ENCODE measurements at places on chromosomes 2 and 18.
A peak's percentile ranks its signal among the peaks of the same experiment; 100 is the strongest.

GRCh38 chr18:58249712-58250111, 205.7 kb downstream of the NEDD4L start:
- DNase-seq, result no peak

DNA sequence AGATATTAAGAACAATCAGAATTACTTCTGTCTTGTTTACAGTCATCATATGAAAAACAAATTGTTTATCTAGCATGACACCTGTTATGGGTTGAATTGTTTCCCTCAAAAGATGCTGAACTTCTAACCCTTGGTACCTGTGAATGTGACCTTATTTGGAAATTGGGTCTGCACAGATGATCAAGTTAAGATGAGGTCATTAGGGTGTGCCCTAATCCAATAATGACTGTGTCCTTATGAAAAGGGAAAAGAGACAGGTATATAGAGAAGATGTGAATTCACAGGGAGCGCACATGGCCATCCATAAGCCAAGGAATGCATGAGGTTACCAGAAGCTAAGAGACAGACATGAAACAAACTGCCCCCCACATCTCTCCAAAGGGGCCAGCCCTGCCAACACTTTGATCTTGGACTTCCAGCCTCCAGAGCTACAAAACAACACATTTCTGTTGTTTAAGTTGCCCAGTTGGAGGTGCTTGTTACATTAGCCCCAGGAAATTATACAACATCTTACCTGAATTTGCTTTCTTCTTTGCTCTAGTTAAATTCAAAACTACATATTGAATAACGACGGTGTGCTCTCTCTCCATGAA, 2.3 kb upstream of the HPCAL1 start:
- DNase-seq, result no peak

DNA sequence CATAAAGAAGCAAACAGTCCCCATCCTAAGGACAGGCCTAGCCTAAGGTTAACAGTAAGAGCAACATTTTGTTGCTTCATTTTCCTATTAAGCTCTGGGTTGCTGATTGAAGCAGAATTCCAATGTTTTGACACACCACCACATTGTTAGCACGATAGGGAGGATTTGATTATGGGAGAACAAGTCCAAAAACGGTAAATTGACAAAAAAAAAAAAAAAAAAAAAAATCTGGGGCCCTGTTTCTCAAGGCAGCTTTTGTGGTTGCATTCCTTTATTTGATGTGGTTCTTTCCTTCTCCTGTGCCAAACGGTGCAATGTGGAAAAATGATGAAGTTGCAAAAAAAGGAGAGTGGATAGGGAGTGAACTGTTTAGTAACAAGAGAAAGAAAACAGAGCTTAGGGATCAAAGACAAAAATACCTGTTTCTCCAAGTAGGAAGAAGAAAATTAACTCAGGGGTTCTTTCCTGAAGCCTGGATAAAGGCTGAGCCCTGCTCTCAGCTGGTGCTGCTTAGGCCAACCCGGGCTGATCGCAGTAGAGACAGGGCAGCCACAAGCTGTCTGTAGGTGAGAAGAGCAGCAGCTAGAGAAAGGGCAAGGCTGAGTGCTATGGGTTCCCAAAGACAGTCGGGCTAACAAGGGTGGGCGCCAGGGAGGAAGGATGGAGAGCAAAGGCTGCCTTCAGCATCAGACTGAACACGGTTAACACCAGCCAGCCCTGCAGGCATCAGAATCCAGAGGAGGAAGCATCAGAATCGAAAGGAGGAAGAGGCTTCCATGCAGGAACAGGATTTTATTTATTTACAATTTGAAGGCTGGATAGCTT, 167.8 kb upstream of the FOSL2 start:
- DNase-seq, result no peak

GRCh38 chr2:95048825-95049682, 23.5 kb downstream of the MAL start:
- DNase-seq, result no peak

DNA sequence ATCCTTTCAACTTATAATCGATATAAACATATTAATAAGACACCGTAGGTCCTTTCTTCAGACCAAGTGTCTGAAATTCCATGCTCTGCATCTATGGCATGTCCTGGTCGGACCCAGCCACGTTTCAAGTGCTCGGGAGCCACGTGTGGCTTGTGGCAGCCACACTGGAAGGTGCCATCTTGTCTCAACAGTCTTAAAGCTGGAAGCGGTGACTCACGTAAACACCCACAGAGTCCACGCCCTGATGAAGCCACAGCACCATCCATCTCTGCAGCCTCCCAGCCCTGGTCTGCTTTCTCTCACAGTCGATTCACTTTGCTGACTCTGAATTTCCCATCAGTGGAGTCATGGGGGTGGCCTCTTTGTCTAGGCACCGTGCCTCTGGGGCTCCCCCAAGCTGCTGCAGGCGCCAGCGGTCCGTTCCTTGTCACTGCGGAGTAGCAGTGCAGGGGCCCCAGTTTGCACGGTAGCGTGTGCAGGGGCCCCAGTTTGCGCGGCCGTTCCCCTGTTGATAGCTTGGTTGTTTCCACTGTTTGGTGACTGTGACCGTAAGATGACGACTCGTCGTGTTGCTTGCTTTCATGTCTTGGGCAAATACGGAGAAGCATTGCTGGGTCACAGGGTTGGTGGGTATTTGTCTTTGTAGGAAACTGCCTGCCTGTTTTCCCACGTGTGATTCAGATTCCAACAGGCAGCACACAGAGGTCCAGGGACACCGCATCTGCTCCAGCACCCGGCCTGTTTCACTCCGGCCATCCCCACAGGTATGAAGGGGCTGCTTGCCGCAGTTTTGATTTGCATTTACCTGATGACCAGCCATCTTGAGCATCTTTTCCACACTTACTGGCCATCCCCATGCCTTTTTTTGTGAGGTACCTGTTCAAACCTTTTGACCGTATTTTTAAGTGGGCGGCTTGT, 240.3 kb downstream of the HDAC4 start:
- no peak for DNase-seq

DNA sequence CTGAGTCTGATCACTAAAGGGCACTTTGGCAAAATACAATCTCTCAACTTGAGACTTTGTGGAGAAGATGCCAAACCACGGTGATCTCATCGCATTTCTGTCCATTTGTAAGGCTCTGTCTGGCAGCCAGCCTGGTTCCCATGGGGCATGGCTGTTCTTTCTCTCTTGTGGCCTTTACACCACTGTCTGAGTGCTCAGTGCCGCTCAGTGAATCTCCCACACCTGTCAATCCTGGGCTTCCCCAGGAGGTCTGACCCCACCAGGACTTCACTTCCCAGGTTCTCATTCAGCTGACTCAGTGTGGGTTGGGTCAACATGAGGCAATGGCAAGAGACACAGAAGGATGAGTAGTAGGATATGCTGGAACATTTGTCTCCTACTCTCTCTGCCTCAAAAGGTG, 96.8 kb upstream of the TRIB2 start:
- no peak for DNase-seq

- no peak for DNase-seq
Measured at GRCh38 chr2:187959821-187960220, 331.9 kb upstream of the GULP1 start.

DNA sequence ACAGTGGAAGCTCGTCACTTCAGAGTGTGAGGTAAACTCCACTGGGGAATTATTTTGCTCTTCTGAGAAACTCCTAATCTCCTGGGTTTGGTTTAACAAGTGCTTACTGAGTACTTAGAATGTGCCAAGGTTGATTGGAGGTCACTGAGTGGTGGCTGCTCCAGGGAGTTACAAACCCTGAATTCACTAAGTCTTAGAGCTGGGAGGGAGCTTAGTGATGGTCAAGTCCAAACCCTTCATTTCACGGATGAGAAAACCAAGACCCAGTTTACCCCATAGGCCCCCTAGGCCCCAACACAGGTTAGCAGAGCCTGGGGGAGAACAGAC, 52.0 kb downstream of the SLC4A5 start:
- no peak for DNase-seq

DNA sequence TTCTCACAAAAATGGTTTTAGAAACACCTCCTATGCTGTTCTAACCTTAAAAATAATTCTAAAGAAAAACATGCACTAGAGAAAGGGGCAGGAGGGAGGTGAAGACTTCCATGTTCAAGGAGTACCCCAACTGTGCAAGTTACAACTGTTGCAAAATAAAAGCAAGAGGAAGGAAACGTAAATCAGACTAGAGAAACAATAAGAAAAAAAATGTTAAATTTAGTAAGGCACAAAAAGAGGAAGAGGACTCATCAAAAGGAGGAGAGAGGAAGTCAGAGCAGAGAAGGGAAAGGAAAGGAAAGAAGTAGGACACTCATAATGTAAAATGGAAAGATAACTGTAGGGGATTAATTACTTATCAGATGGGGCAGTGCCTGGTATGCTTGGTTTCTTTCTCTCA, 34.1 kb downstream of the RAPH1 start:
- no peak for DNase-seq

- no peak for DNase-seq
Measured at GRCh38 chr2:31222071-31222470, 4.8 kb upstream of the CAPN14 start.

GRCh38 chr18:74234326-74235171, 57.2 kb downstream of the CYB5A start:
- DNase-seq, result no peak

DNA sequence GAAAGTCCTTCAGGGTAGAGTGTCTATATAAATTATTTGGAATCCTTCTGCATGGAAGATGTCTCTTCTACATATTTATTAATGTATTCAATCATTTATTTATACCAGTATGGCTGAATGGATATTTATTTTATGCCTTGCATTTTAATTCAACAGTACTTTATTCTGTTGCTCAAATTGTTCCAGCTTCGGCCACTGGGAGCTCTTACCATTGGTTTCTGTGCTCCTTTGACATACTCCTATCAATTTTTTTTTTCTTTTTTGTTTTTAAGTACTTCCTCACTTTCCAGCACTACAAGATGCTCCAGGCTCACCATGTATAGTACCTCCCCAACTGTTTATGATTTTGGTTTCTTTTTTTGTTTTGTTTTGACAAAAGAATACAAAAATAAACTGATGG, 39.4 kb upstream of the WIPF1 start:
- no peak for DNase-seq

- no peak for DNase-seq
Measured at GRCh38 chr2:46805401-46805951, 110.1 kb downstream of the MCFD2 start.

DNA sequence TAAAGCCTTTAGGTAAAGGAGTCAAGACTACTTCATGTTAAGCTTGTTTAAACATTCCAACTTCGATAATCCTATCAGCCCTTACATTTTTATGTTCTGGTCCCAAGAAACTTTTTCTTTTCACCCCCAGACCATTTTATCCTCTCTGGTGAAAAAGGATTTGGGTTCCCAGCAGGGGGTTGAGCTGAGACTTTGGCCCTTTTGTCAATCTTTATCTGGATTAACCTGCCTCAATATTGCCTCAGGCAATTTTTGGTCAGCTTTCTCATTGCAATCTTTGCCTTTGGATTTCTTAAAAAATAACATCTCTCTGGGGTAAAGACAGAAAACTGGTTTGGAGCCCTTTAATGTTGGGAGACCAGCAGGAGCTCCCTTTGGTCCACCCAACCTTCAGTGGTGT, 33.9 kb upstream of the CSRNP3 start:
- DNase-seq, result no peak

DNA sequence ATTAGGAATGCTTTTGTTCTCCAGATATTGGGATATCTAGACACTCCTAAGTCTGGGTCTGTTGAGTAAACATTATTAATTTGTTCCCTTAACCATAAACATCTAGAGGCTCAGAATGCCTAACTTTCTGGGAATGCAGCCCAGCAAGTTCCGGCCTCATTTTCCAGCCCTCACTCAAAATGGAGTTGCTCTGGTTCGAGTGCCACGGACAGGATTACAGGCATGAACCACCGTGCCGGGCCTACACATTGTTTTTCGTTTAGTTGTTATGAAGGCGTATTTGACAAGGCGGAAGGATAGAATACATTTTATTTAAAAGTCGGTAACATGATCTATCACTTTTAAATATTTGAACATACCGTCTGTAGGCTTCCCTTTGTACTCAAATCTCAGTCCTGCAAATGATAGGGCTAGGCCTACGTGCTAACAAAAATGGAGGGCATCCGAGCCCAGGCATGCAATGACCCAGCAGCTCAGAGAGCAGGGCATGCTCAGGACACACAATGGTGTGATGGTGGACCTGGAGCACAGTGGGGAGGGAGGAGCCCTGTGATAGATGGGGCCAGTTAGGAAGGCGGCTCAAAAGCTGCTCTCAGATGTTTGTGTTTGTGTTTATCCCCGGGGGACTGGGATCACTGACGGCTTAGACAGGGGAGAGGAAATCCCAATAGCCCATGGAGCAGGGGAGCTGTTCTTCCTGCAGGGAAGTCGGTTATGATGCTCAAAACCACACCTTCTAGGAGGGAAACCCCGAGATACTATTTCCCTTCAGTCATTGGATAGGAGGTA, 2.9 kb upstream of the SCYGR1 start:
- no peak for DNase-seq

DNA sequence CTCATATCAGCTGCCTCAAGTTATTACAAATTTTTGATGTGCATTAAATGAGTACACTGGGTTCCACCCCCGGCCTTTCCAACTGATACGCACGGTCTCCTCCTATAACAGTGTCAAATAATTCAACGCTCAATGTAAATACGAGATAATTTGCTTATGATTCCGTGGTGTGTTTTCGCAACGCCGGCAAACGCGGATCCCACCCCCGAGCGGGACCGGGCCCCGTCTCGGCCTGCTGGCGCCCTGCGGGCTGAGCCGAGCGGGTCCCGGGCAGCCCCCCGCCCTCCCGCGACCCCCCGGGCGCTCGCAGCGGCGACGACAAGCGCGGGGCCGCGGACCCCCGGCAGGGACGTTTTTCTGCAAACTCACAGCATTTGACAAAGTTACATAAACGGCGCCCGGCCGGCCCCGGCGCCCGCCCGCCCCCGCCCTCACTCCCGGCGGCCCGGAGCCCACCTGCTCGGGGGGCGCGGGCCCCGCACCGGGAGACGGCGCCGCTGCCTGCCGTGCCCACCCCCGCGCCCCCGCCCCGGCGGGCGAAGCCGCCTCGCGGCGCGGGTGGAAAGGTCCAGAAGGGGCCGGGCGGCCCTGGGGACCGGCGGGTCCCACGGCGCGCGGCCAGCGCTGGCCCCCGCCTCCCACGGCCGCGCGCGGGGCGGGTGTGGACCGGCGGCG, 762 bp downstream of the HDAC4 start:
- peak; percentile 26 for DNase-seq

GRCh38 chr18:48827291-48828193, 123.2 kb downstream of the SMAD7 start:
- DNase-seq, result no peak

- no peak for DNase-seq
Measured at GRCh38 chr18:7447318-7448028, 119.6 kb upstream of the PTPRM start.

GRCh38 chr2:47039489-47039870, 115.6 kb downstream of the STPG4 start:
- DNase-seq, result no peak

GRCh38 chr2:159728629-159729028, 16.3 kb downstream of the MARCHF7 start:
- DNase-seq, result no peak

DNA sequence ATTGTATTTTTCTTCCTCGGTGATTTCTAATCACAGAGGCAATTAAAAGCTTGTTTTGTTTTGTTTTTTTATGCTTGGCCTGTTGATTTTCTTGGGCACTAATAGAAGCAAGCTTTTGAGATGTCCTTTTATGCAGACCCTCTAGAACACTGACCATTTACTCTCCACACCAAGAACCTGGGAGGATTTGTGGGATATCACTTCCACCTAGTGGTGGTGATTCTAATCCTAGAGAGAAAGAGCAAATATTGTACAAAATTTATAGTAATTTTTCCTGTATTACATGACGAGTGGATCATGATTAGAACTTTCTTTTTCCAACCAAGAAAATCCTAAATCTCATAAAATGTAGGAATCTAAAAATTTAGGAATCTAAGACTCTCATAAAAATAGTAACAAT, 23.4 kb downstream of the NEMP2 start:
- DNase-seq, result no peak
